DMS53 (cell line): ENCODE measurements at places on chromosomes 11 and 22.
A peak's percentile ranks its signal among the peaks of the same experiment; 100 is the strongest.

- peak; percentile 52 for DNase-seq
Observed at GRCh38 chr22:20430101-20430719, 7.4 kb downstream of the SCARF2 start.

DNA sequence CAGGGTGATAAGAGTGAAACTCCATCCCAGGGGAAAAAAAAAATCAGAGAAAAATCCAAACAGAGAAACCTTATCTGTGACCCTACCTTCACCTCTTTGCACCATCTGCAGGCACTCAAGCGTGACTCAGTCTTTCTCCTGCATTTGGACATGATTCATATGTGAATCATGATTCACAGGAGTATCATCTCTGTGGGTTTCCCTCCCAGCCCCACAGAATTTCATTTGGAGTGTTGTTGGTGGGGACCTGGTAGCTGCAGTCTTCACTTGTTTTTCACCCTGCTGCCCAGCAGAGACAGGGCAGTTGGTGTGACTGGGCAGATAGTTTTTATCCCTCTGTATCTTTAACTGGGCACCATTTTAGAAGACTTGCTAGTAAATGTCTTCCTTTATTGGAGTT, 75.7 kb downstream of the DEPDC5 start:
- DNase-seq = peak; percentile 79

GRCh38 chr11:17498058-17498457, 21.4 kb upstream of the ABCC8 start:
- peak; percentile 86 for DNase-seq

- DNase-seq = no peak
Observed at GRCh38 chr11:44468345-44468988, 97.0 kb upstream of the CD82 start.

DNA sequence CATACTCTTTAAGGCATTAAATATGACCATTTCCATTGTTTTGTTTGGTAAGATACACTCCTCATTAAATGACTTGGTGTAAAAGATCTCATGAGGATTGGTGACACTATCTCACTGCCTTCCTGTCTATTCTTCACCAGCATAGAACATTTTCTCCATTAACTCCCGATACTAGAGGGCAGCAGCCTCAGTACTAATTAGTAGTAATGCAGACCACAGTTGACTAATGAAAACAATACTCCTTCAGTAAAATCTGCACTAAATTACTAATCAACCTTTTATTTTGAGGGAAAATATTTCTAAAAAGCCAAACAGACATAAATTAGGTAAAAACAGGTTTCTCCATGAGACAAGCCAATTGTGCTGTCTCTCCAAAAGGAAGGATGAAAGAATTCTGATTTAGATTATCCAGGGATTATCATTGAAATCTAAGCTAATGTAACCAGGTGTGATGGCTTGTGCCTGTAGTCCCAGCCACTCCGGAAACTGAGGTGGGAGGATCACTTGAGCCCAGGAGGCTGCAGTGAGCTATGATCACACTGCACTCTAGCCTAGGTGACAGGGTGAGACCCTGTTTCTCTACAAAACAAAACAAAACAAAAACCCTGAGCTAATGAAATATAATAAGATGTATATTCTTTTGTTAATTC, 9.4 kb downstream of the PGM2L1 start:
- DNase-seq = peak; percentile 93

- peak; percentile 75 for DNase-seq
Observed at GRCh38 chr11:68313574-68314202, 1.3 kb downstream of the LRP5 start.

DNA sequence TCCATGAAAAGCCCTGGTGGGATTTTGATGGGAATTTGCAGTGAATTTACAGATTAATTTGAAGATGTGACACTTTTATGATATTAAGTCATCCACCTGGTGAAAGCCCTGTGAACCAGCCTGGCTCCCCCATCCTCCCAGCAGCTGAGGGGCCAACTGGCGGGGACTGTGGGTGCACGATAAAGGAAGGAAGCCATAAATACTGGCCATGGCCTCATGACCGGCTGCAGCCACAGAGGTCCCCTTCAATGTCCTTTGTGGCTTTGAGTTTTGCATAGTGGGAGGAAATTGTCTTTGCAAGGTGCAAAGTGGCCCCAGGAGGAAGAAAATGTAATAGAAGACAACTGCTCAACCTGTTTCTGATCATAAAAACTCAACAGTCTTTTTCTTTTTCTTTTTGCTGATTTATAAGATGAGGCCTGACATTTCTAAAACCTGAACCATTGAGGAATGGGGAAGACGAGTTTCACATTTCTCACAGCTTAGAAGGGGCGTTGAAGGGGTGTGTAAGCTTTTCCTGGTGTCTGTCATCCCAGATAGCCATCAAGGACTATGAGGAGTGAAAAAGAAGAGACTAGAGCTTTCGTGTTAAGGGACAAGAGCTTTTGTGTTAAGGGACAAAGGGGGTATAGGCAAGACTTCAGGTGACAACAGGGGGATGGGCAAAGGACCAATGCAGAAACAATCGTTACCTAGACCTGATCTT, 6.3 kb upstream of the NDUFV1 start:
- no peak for DNase-seq

- DNase-seq = peak; percentile 63
Observed at GRCh38 chr22:26656891-26657851, at the start of gene MIAT. MIAT (plus strand) TSS chr22:26657588.

DNA sequence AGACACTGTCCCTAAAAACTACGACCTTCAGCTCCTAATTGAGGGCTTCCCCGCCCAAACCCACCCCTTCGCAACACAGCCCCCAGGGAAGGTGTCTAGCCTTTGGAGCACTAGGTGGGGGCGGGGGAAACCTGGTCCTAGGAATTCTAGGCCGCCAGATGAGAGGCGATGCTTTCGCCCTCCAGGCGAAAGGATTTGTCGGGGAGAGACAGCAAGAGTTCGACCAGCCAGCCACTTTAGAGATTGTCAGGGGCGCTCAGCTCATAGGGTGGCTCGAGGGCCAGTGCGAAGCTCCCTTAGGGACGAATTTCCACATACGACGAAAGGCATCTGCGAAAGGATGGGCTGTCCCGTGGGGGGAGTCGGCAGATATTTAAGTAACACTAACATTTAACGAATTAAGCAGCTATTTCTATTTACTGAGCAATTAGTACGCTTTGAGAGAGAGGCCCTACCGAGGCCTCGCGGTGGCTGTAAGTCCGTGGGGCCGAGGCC, 5.3 kb downstream of the CD248 start:
- DNase-seq = no peak

DNA sequence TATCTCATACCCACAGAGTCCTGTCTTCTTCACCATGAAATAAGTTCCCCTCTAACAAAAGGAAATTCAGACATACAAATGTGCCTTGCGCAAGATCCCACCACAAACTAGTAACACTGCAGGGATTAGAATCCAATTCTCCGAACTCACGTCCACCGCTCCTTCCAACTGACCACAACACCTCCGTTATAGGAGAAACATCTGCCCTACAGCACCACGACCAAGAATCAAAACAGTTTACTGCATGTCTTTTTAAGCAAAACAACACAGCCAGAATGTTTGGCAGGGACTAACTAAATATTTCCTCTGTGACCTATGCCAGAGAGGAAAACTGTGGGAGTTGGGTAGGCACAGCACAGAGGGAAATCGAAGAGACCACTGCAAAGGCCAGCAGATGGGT, 72.7 kb upstream of the AKIP1 start:
- DNase-seq = no peak

GRCh38 chr11:66126064-66126463, 56.0 kb downstream of the PACS1 start:
- DNase-seq = peak; percentile 62

- DNase-seq = peak; percentile 1
Observed at GRCh38 chr22:24578355-24579257, 14.3 kb downstream of the LRRC75B start.

- DNase-seq = no peak
Observed at GRCh38 chr22:24992946-24993345, 40.4 kb downstream of the KIAA1671 start.

- DNase-seq = peak; percentile 14
Observed at GRCh38 chr11:5622802-5623201, 2.0 kb upstream of the TRIM34 start.

GRCh38 chr11:58640386-58641023, 18.0 kb downstream of the CNTF start:
- no peak for DNase-seq

DNA sequence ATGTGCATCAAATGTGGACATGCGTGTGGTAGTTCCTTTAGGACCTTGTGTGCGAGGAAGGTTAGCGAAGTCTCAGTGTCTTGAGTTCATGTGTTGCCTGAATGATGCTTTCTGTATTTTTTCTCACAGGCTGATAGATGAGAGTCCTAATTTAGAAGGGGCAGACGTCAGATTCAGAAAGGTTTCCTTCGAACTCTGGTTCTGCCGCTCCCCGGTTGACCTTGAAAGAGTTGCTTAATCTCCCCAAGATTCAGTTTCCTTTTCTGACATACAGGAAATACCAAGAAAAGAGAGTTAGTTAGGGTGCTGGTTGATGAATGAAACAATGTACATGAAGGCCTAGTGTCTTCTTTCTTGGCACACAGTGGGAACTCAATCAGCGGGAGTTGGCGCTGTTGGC, 35.9 kb upstream of the TTC12 start:
- DNase-seq = no peak

DNA sequence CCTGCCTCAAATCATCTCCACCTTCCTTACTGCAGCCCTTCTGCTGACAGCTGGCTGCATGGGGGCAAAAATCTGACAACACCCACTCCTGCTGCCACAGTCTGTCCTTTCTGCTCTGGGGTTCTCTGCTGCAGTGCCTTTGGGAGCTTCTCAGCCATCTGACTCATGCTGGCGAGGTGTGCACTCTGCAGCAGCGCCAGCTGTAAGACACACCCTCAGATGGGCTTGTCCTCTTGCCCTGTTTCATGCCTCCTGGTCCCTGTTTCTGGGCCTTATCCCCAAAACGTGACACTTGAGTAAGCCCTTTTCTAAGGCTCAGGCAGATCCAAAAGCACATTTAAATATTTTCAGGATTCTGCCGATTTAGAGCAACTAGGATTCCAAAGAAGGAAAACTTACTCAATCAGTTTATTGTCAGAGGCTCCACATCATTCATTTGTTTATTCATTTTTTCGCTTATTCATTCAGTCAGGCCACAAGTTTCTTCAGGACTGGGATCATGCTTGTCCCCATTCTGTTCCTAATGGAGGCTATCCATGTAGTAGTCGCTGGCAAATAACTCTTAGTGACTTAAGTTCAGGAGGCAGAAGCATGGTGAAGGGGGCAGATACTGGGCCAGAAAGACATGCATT, 60.2 kb downstream of the SMIM38 start:
- DNase-seq = no peak

DNA sequence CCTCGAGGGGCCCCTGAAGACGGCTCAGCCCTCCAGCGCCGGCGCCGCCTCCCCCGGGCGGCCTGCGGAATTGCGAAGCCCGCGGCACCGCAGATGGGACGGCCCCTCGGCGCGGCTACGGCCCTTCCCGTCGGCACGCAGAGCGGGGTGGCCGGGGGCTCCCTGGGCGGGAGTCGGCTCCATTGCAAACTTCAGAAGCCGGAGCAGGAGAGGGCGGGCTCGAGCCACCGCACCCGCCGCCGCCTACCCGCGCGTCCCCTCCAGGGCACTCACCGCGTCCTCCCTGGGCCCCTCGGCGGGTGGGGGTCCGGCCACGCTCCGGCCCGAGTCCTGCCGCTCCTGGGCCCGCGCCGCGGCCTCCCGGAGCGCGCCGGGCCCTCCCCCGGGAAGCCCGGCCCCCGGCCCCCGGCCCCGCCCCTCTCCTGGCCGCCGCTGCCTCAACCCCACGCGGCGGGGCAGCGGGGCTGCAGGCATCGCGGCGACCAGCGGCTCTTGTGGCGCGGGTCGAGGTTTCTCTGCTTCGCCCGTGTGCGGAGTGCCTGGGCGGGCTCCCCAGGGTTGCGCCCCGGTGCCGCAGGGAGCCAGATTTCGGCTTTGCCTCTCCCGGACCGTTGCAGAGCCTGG, at the start of gene PACSIN3:
PACSIN3 (minus strand) TSS at position 359 of the 624 bp plus-strand sequence. CDS start 3,707 bp downstream, outside the sequence.
- DNase-seq = peak; percentile 64

- DNase-seq = no peak
Observed at GRCh38 chr22:29009148-29009547, 52.5 kb downstream of the C22orf31 start.

DNA sequence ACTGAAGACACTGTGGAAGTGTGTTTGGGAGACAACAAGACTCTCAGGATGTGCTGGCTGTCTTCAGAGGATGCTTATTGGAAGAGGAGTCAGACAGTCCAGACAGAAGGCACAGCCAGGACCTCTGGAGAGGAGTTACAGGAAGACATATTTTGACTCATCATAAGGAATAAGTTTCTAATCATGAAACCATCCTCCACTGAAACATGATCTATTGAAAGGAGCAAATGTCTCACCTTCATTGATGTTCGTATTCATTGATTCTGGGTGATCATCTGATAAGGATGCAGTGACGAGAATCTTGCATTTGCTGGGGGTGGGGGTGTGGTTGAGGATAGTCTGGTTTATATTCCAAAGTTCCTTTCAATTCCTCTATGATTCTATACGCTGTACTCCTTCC, 2.5 kb upstream of the CXCR5 start:
- DNase-seq = no peak

- peak; percentile 79 for DNase-seq
Observed at GRCh38 chr11:61587541-61587941, 6.7 kb upstream of the SYT7 start.

DNA sequence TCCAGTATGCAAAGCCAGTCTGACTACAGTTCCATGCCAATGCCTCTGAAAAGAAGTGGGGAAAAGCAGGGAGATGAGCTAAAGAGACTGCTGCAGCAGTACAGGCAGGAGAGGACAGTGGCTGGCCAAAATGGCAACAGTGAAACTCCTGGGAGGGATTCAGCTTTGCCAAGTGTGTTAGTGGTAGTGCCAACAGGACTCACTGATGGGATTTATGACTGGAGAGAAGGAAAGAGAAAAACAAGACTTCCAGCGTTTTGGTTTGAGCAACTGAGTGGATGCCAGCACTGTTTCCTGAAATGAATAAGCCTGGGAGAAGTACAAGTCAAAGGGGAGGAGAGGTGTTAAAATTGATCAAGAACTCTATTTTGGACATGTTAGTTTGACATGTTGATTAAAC, 80.9 kb downstream of the PLEKHA7 start:
- DNase-seq = no peak

GRCh38 chr11:134043821-134044420, 25.0 kb upstream of the JAM3 start:
- no peak for DNase-seq

- no peak for DNase-seq
Observed at GRCh38 chr11:79018371-79018849, 422.4 kb downstream of the TENM4 start.

GRCh38 chr11:83159902-83160865, 3.3 kb downstream of the PCF11 start:
- peak; percentile 50 for DNase-seq

DNA sequence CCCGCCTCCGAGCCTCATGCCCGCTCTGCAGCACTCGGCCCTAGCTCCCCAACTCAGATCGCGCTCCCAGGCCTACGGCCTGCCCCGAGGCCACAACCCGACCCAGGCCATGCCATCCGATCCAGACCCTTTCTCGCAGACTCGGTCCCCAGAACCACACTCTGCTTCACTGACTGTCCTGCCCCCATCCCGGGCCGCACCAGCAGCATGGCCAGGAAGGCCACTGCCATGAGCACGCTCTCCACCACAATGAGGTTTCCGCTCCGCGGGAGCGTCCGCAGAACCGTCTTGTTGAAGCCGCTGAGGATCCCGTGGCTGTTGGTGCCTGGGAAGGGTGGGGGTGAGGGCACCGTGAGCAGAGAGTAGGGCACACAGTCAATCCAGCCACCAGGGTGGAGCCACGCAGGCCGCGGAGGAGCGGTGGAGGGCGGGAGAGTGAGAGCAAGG, 6.4 kb downstream of the UNC93B1 start:
- DNase-seq = no peak

GRCh38 chr11:45144126-45145082, 2.0 kb upstream of the PRDM11 start:
- no peak for DNase-seq

GRCh38 chr11:37394236-37394870, 796.3 kb upstream of the RAG2 start:
- DNase-seq = peak; percentile 1
